ENCODE measurements at places on chromosomes 12 and 14.
A peak's percentile ranks its signal among the peaks of the same experiment; 100 is the strongest.

DNA sequence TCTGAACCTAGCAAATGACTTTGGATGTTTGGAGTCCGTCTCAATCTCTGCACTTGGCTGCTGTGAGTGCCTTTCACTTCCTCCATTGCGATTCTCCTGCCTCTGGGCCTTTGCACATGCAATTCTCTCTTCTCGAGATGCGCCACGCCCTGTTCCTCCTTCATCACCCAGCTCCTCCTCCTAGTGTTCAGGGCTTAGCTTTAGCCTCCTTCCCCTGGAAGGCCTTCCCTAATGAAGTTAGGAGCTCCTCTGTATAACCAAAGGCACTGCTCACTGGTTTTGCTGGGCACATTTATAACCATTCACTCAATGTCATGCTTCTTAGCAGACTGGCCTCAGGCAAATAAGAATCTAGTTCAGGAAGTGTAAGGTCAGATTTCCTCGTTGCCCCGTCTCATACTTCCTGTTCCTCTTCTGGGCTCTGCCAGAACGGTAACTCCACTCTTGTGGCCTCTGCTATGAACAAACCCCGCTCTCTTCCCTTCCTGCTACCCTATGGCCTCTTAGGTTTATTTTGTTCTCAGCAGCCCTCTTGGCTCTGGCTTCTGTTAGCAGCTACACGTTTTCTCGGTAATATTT lies 171.4 kb downstream of the CRADD start:
- DNase-seq: no peak

- no peak for DNase-seq
Observed at GRCh38 chr12:124308741-124309140, 13.8 kb downstream of the RFLNA start.

DNA sequence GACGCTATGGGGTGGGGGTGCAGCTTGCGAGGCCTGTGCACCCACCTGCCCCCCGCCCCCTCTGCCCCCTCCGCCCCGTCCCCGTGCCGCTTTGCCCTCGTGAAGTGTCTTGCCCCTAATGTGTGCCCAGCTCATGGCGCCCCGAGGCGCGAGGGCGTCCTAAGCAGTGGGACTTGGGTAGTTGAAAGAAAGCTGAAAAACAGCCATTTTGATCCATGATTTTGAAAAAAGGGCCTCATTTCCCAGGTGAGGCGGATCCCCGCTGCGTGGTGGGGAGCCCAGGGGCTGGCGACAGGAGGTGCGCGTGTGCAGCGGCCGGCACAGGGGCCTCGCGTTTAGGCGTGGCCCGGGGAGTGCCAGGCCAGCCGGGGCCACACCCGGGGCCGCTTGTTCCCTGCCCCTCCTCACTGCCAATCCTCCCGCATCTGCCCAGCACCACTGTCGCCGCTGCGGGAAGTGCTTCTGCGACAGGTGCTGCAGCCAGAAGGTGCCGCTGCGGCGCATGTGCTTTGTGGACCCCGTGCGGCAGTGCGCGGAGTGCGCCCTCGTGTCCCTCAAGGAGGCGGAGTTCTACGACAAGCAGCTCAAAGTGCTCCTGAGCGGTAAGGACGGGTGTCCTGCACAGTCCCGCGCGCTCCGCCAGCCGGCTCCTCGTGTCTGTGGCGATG lies 11.8 kb downstream of the ZFYVE21 start:
- DNase-seq: no peak

GRCh38 chr14:98724734-98725133 lies 547.3 kb downstream of the BCL11B start:
- no peak for DNase-seq

- no peak for DNase-seq
Observed at GRCh38 chr14:87386524-87386923, 606.5 kb downstream of the GALC start.

- DNase-seq: no peak
Observed at GRCh38 chr12:86950444-86950843, 694.3 kb upstream of the MGAT4C start.

DNA sequence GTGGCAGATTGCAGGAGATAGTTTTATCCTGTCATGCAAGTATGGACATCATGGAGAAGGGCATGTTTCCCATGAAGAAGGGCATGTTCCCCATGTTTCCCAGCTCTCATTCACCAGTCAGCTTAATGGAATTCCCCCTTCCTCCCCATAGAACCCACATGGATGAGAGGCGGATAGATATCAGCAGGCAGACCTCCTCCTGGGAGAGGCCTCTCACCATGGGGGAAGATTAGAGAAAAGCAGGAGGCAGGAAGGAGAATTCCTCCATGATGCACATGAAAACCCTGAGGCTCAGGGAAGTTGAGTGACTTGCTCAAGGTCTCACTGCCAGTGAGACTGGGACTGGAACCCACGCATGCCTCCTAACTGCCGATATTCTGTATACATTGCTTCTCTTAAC lies 92.9 kb upstream of the FOXN3 start:
- peak; percentile 63 for DNase-seq
